Stimulated activated CD4-positive, alpha-beta T cell treated with anti-CD3 and anti-CD28 coated beads, Interleukin-15, amount 100 ng/mL, for 48 hours (primary cell): ENCODE measurements at places on chromosomes 2 and 18.

DNA sequence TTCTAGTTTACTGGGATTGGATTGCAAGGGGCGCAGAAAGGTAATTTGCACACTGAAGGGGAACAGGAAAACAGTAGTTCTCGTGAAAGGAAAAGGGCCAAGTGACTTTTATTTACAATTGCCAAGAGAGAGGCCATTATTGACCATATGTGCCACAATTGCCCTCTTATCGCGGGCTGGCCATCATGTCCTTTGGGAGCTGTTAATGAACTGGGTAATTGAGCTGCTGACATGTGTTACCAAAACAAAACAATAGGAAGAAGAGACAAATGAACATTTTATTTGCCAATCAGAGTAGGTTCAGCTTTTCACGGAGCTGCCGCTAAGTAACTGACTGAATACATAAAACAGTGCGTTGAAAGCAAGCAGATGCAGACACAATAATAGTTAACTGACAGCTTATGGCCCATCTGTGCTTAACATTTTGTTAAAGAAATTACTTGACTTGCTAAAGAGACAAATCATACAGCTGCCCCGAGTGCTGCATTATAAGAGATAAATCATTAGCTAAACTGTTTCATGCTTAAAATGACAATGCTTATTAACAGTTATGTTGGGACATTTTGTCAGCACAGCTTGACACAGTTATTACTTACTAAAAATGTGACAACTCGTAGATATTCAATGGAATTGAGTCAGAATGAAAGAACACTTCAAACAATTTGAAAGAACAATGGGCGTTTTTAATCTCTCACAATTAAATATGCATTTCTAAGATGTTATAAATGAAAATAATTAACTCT lies 57.5 kb downstream of the PAX3 start:
- no peak for DNase-seq

DNA sequence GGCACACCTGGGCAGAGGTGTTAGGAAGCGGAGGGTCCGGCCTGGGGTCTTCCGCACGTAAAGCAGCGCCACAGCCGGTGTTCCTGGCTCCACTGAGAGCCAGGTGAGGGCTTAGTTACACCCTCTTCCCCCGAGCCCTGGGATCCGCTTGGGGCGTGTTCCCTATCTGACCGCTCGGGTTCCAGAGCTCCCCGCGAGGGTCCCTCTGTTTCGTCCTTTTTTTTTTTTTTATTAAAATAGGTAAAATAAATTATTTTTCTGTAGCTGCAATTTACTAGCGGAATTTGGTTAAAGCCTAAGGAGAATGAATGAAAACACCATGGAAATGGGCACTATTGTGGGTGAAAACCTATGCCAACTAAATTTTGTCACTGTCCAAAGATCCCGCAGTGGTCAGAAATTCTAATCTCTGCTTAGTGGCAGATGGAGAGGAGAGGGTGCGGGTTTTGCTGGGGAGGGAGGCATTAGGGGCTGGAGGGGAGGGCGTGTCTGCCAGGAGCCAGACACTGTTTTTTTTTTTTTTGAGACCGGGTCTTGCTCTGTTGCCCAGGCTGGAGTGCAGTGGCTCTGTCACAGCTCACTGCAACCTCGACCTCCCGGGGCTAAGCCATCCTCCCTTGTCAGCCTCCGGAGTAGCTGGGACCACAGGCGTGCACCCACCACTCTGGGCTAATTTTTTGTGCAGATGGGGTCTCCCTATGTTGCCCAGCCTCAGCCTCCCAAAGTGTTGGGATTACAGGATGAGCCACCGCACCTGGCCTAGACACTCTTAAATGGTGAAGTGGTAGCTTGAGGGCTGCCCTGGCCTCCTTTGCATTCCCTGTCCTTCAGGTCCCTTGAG lies 834 bp downstream of the PDCL3 start:
- DNase-seq = no peak

DNA sequence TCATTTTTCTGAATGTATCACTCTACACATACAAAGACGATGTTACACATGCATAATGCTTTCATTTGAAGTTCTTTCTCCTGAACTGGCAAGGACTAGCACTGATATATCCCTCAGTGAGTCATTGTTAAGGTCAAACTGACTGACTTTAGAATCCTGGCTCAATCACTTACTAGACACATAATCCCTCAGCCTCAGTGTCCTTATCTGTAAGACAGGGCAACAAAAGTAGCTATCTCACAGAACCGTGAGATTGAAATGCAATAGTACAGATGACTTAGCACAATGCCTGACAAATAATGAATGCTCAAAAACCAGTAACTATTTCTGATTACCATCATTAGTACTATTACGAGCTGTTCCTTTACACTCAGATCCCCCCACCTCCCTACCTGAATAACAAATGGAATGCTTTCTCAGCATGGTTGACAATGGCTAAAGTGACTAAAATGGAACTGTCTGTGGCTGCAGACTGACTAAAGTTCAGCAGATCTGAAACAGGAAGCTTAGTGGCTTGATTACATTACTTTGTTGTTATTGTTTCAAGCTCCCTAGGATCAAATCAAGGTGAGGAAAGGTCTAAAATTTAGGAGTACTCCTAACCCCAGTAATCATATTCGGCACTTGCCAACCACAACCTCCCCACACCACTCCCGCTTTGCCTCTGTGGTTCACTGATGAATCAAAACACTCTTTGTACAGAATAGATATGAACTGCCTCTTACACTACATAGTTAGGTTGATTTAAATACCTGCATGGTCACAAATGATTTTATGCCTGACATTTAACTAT lies 35.8 kb upstream of the CACNB4 start:
- DNase-seq = peak; percentile 8

- no peak for DNase-seq
Measured at GRCh38 chr2:18991177-18992168, 366.9 kb downstream of the OSR1 start.

- DNase-seq = no peak
Measured at GRCh38 chr18:10274301-10274700, 180.1 kb upstream of the APCDD1 start.

DNA sequence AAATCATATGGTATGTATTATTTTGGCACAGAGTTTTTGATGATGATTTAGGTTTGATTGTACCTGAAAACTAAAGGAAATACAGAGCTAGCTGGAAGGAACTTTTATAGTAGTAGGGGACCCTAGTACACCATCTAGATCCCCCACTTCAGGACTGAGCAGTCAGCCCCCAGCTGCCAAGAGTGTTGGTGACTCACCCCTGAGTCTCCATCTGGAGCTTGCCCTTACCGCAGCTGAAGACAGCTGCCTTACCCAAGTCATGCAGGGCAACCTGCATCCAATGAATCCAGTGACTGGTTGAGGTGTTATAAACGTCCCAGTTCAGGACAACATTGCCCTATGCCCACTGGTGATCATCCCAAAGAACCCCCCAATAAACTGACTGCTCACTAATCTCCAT lies 15.3 kb downstream of the PMS1 start:
- DNase-seq = no peak

DNA sequence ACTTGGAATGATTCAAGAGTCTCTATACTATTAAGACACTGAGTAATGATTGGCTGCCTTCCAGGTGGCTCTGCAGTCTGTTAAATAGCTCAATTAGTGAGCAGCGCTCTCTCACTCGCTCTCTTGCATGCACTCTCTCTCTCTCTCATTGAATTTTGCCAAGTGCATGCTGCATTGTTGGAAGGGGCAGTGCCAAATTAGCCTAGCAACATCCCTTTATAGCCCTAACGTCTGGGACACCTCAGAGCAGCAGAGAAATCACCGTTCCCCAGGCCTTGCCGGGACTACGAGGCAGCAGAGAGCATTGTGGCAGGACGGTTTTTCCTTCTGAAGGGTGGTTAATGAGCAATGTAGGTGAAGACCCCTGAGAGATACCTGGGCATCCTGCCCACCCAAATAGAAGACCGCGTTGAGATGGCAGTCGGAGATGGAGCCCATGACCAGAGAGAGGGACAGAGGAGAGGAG lies 447.6 kb upstream of the POU3F3 start:
- no peak for DNase-seq

DNA sequence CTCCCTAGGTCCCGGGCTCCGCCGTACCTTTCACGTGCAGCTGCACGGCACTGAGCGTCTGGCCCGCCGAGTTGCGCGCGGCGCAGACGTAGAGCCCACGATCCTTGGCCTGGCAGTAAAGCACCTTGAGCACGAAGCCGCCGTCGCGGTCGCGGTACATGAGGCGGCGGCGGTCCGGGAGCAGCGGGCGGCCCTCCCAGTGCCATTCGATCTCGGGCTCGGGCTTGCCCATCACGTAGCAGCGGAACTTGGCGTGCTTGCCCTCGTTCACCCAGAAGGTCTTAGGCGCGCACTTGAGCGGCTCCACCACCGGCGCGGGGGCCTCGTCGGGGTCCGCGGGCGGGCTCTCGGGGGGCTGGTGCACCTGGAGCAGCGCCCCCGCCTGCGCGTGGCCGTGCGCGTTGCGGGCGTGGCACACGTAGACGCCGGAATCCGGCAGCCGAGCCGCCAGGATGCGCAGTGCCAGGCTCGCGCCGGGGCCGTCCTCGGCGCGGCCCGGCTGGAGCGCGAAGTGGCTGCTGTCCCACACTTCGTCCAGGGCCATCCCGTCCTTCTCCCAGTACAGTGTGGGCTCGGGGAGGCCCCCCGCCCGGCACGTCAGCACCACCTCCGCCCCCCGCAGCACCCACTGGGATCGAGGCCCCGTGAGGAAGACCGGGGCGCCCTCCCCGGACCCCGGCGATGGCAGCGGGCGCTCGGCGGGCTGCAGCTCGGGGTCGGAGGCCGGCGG lies 980 bp downstream of the OBSL1 start:
- no peak for DNase-seq

GRCh38 chr2:191218292-191218898 lies 26.8 kb upstream of the MYO1B start:
- no peak for DNase-seq

- no peak for DNase-seq
Measured at GRCh38 chr18:62450175-62450545, 72.7 kb upstream of the ZCCHC2 start.
